Activated CD4-positive, alpha-beta T cell treated with anti-CD3 and anti-CD28 coated beads for 1 hour (primary cell): ENCODE measurements at places on chromosomes 7 and 10.
A peak's percentile ranks its signal among the peaks of the same experiment; 100 is the strongest.

DNA sequence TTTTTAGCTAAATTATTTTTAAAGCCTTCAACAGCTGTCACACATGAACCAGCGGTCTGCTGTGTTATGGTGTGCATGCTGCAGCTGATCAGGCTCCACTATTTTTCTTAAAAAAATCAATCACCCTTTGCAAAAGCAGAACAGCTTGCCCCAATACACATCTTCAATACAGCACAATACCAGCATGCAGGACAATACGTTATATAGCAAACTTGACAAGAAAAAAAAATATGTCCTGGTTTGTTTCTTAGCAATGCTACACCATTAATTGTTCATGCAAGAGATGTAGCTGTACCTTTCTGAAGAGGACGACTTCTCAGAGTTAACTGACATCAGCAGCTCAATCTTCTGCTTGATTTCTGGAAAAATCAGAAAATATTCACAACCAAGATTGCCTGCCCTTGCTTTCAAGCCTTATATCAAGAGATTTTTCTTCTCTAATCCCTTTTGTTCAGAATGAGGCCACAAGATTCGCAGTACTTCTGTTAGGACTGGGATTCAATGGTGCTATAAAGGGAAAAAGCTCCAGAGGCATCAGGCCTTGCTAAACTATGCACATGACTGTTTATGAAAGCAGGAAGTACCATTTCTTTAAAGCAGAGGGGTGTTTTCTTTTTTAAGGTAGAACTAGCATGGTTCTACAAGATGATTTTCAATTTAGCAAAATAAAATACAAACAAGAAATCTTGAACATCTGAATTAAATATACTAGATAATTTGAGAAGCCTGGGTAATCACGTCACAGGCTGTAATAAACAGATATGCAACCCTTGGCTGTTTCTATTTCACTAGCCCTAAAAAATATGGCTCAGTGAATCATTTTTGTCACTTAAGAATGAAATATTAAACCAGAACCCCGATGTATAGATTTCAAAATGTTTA is 120.0 kb downstream of the SRPK2 start:
- no peak for DNase-seq

- no peak for DNase-seq
These were observed 13.2 kb downstream of the WDR91 start for GRCh38 chr7:135197906-135198655.

GRCh38 chr10:132544744-132545658 is 7.4 kb downstream of the INPP5A start:
- no peak for DNase-seq

GRCh38 chr7:138527746-138528223 is 67.7 kb downstream of the TRIM24 start:
- no peak for DNase-seq

GRCh38 chr10:43255634-43256431 is 11.0 kb downstream of the RASGEF1A start:
- no peak for DNase-seq

DNA sequence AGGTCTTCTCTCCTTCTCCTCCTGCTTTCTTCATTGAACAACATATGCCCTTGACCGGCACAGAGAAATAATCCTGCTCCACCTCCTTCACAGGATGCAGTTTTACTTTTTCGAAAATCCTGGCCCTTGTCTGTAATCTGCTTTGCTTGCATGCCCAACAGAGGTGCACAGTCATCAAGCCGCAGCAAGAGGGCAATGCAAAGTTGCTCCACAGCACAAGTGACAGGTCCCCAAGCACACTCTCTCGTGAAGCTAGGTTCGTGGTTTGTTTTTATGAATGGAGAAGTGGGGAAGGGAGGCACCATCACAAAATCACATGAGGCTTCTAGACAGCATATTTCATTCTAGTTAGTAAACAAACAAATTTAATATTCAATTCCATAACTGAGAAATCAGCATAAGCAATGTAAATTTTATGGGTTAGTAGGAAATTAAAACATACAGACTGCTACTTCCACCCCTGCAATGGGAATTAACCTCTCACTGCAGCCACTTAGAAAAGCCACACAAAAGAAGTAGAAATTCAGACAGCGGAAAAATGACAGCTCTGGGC is 178.8 kb downstream of the TPK1 start:
- DNase-seq: no peak

- no peak for DNase-seq
These were observed 23.4 kb upstream of the MGAM2 start for GRCh38 chr7:142088022-142088714.

DNA sequence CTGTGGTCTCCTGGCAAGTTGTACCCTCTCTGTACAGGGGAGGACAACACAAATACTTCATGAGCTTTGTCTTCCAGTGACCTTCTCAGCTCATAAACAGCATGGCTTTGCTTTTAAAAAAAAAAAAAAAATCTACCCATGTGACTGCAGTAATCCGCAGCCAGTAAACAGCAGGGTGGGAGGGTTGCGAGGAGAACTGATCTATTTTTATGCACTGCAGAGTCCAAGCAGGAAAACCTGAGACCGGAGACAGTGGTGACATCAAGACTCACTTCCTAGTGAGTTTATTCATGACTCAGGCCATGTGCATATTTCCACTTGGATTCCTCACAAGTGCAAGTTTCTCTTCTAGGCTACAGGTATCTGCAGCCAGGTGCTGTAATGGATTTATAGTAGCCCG is 127.9 kb downstream of the NRF1 start:
- DNase-seq: no peak

GRCh38 chr7:99229234-99229633 is 21.3 kb upstream of the KPNA7 start:
- DNase-seq: no peak

DNA sequence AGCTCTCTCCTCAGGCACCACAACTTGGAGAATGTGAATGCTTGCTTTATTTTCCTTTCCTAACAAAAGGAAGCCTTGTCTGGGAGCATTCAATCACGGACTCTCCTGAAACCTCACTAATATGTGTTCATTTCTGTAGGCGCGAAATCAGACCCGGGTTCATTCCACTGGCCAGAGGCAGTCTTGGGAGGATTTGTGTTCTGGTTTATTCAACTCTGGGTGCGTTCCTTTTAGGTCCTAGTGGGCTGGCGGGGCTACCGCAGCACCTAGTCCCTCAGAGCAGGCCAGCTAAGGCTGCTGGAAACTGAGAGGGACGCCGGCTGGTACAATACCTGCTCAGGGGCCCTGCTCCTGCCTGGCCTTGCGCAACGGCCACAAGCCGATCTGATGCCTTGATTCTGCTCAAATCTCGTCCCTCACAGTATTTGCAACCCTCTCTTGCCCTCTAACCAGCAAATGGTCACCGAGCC is 7.5 kb downstream of the HOXA4 start:
- no peak for DNase-seq

- DNase-seq: no peak
These were observed 173.5 kb downstream of the MLLT10 start for GRCh38 chr10:21707498-21707897.

DNA sequence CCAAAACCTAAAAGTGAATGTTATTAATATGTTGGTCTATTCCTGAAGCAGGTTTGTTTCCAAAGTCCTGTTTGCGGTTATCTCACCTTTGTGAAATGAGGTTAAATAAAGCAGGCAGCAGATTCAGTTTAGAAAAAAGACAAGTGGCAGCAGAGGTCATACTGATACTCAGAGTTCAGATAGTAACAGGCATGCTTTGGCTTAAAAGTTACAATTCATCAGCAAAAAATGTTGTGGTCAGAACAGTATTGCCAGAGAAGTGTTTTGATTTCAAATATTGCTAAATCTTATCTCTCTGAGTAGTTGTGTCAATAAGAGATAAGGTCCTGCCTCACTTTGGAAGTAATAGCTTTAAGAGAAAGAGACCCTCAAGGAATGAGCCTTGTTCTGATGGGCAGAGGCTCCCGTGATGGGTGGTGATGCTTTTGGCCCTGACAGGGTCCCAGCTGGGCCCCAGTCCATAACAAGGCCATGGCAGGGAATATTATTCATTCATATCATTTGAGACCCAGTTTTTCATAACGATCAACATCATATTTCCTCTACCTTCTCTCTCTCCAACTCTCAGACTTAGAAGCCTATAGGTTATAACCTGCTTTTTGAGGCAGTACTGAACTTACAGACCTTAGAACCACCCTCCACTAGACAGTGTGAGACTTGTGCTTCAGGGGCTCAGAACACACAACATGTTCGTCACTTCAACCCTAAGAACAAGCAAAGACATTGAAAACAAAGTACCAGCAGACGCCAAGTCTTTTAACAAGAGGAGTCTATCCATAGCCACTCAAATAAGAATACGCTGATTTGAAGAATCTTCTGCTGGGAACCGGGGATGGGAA is 58.5 kb upstream of the AHR start:
- DNase-seq: no peak

- DNase-seq: no peak
These were observed 69.8 kb downstream of the SCRN1 start for GRCh38 chr7:29919790-29920189.

DNA sequence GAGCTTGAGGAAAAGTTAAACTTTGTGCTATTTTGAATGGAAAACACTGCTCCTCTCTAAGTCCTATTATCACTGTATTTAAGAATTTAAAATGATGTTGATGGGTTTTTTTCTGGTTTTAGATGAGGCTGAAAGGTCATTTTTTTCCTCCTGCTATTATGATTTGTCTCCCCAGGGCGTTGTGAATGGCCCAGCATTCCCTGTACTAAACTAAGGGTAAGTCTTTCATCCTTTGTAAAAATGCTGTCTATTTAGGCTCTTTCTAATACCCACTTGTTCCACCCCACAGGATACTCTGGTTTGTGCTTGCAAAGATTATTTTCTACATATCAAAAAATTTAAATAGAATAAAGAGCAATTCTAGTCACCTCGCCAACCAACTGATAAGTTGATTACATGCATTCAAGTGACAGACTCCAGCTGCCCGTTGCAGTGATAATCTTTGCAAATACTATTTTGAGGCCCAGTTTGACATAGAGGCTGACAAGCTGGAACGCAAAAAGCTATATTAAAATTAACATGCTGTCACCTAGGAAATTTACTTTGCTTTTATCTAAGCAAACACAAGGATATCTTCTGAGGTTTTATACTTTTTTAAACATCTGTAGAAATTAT is 222.3 kb upstream of the TMEM229A start:
- DNase-seq: no peak

GRCh38 chr10:921471-922414 is 9.8 kb downstream of the LARP4B start:
- DNase-seq: no peak

- no peak for DNase-seq
These were observed 2.4 kb upstream of the POLM start for GRCh38 chr7:44084701-44085100.

- no peak for DNase-seq
These were observed 14.6 kb upstream of the FAM180A start for GRCh38 chr7:135763261-135763660.

DNA sequence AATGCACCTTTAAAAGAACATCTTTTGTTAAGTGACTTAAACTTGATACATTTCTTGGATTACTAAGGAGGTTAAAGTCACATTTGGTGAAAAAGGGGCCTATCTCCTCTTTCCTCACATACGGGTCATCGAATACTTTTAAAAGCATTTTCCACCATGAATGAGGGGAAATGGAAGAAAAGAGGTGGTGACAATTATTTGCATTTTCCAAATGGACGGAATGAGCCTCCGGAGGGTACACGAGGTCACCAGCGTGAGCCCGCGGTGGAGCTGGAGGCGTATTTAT is 1.0 kb upstream of the BMPR1A start:
- no peak for DNase-seq

- no peak for DNase-seq
These were observed 453.7 kb upstream of the LRRTM3 start for GRCh38 chr10:66472156-66472555.

- DNase-seq: no peak
These were observed 2.4 kb downstream of the ADRB1 start for GRCh38 chr10:114046087-114046458.

- no peak for DNase-seq
These were observed 2.1 kb downstream of the NPC1L1 start for GRCh38 chr7:44538798-44539668.

GRCh38 chr10:87552248-87552929 is 47.7 kb downstream of the MINPP1 start:
- no peak for DNase-seq

DNA sequence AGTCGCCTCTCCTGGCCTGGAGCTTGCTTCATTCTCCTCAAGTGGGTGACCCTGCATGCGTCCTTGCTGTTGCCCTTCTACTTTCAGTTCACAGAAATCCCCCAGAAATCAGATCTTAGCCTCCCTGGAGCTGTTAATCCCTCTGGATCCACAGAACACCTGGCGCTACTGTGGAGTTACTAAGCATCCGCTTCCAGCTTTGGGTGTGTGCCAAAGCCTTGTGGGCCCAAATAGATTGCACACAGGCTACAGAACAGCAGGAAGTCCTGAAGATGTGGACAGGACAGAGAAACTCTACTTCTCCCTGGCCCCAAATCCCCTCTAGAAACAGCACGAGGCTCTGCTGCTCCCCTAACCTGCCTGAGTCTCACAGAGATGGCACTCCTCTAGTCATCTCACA is 36.6 kb upstream of the PDLIM1 start:
- no peak for DNase-seq

GRCh38 chr10:60955316-60955715 is 11.3 kb upstream of the RHOBTB1 start:
- no peak for DNase-seq

DNA sequence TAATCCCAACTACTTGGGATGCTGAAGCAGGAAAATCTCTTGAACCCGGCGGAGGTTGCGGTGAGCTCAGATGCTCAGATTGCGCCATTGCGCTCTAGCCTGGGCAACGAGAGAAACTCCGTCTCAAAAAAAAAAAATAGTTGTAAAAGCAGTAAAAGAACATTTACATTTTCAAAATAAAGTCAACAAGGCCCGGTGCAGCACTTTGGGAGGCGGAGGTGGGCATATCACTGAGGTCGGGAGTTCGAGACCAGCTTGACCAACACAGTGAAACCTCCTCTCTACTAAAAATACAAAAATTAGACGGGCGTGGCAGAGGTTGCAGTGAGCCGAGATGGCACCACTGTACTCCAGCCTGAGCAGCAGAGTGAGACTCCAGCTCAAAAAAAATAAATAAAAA is 4.0 kb downstream of the CCAR1 start:
- DNase-seq: no peak

DNA sequence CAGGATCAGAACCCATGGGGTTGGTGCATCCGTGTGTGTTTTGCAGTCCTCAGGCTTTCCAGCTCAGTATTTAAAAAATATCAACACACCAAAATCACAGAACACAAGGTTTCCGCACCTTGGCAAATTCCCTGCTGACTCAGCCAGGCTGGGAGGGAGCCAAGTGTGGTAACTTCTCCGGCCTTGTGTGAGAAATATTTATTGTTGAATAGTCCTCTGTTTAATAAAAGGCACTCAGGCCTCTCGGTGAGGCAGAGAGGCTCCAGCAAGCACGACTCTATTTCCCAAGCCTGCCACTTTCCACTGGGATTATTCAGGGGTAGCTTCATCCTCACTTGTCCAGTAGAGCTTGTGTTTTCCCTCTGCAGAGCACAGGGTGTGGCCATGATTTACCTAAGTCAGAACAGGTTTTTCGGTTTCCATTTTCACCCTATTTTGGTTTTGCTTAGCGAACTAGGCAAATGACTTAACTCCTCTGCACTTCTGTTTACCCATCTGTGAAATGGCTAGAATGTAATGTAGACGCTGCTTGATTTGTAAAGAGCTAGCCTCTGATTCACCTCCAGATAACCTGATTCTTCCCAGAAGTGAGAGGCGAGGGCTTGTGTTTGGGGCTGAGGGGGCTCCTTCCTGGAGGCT is 13.0 kb upstream of the CHST15 start:
- no peak for DNase-seq

GRCh38 chr10:97873569-97873968 is 23.9 kb downstream of the GOLGA7B start:
- no peak for DNase-seq

GRCh38 chr10:101297901-101298486 is 56.0 kb upstream of the BTRC start:
- peak; percentile 55 for DNase-seq
